ENCODE measurements at places on chromosomes 7 and 10.

DNA sequence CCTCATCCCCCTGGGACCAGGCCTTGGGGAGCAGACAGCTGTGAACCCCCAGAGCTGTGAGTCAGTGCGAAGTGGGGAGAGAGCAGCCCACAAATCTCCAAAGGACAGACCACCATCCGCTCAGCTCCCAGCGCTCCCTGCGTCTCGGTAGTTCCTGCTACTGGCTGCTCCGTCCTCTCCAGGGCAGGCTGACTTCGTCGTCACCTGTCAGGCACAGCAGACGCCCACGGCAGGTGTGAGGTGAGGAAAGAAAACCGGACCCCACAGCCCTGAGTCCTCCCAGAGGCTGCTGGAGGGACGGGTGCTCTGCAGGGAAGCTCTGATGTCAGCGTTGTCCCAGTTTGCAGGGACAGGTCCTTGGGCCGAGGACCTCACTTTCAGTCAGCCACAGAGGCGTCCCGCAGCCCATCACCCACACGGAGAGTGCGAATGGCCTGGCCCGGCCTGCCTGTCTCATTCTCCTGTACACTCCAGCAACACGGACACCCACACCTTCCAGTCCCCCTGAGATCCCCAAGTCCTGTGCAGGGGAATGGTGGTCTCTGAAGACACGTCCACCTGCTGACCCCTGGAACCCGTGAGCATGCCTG lies 95.2 kb downstream of the DNAJB6 start:
- DNase-seq, result no peak

- peak; percentile 99 for DNase-seq
Observed at GRCh38 chr7:12771378-12771877, 84.0 kb downstream of the ARL4A start.

DNA sequence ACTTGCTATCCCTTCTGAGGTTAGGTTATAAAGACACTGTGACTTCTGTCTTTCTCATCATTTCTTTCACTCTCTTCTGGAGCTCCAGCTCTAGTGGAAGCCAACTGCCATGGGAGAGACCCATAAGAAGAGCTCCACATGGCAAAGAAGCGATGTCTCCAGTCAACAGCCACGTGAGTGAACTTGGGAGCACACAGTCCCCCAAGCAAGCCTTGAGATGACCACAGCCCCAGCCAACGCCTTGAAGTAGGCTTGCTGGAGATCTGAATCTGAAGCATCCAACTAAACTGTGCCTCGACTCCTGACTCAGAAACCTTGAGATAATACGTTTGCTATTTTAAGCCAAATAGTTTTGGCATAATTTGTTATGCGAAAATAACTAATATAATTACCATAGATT lies 181.7 kb upstream of the GDF10 start:
- DNase-seq, result no peak

- peak; percentile 53 for DNase-seq
Observed at GRCh38 chr7:69813637-69814240, 215.5 kb downstream of the AUTS2 start.

DNA sequence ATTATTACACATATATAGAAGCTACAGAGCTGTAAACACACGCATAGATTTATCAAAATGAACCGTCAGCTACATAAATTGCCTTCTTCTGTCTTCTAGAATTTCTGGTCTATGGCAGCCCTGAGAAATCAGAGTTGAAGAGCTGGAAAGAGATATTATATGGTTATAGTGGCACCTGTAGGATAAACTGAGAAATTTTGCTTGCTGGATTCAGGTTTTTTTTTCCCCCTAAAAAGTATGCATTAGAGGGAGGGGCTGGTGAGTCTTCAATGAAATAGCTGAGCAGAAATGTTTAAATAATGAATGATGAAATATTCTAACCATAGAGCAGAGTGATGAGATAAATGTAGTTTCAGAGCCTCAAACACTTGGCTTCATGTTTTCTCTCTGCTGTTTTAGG lies 78.0 kb upstream of the DYNC1I1 start:
- peak; percentile 40 for DNase-seq

GRCh38 chr7:126657137-126657536 lies 595.6 kb downstream of the GRM8 start:
- DNase-seq, result no peak

- DNase-seq, result peak; percentile 5
Observed at GRCh38 chr10:108597031-108597430, 1326.3 kb downstream of the XPNPEP1 start.

GRCh38 chr7:80760292-80760691 lies 121.8 kb downstream of the CD36 start:
- DNase-seq, result peak; percentile 92

GRCh38 chr7:1961701-1962276 lies 271.0 kb downstream of the MAD1L1 start:
- DNase-seq, result no peak

- peak; percentile 99 for DNase-seq
Observed at GRCh38 chr7:100100420-100101015, 679 bp downstream of the MCM7 start.

Measured in NCI-H69 (cell line).